ENCODE measurements at places on chromosomes 13 and 19.

- no peak for DNase-seq
Measured at GRCh38 chr19:30708416-30709178, 336.4 kb downstream of the ZNF536 start.

- no peak for DNase-seq
Measured at GRCh38 chr13:107554460-107554859, 660.9 kb downstream of the LIG4 start.

DNA sequence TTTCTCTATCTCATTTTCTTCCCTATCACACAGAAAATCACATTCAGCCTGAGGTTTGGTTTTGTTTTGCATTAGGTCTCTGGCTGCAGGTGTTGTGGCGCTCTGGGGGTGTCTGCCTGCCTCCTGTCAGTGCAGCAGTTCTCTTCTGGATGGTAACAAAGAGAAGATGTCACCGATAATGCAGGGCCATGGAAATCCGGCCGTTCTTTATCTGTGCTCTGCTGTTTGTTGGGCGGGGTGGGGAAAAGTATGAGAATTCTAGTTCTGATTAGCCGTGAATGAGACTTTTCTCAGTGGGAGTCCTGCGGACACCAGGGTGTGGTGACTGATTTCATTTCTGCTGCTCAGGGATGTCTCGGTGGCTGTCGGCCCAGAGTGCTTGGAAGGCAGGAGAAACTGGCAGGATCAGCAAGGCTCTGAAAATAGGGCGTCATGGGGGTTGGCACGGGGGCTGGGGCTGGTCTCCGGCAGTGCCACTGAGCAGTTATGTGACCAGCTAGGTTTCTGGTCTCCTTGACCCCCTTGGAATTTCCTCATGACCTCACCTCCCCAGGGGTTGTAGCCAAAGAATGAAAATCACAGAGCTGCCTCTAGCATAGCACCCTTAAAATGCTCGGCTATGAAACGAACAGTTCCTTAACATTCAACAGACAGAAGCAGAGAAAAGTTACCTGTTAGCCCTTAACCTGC, 5.0 kb downstream of the RNF113B start:
- peak; percentile 79 for DNase-seq

GRCh38 chr13:104796581-104796980, 1730.4 kb upstream of the SLC10A2 start:
- no peak for DNase-seq

DNA sequence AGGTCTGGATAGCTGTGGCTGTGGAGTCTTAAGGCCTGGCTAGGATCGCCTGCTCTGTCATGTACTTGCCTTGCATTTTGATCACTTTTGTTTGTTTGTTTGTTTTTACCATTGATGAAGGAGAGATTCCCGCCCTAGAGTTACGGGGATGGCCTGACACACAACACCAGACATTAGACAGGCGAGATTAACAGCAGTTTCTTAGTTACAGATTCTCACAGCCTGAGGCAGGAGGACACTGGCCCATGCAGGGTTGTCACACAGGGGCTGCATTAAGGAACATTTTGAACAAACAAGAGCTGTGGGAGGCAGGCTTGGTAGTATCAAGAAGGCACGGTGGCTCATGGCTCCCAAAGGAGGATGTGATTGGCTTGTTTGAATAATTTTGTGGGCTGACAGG, 291.8 kb downstream of the HS6ST3 start:
- no peak for DNase-seq

DNA sequence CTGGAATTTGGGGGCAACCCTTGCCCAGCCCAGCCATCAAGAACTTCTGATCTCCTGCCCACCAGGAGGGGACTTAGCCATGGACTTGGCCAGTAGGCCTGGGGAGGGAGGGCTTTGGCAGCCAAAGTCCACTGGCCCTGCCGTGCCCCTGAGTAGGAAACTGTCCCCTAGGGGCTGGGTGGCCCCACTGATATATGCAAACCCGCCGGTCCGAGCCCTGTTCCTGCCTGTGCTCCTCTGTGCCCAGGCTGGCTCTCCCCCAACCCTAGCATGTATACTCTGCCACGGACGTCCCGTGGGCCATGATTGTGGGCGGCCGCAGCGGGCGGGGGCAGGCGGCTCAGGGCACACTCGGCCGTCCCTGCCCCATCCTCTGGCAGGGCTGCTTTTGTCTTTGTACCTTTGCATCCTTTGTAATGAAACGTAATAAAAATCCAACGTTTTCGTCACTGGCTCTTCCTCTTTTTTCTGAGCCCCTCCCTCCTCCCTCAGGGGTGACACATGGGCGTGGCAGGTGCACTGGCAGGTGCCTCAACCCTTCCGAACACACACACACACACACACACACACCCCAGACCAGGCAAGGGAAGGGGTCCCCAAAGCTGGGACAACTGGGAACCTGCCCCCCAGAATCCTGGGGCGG, 9.1 kb downstream of the COMP start:
- DNase-seq: no peak

GRCh38 chr19:5091684-5092480, 123.0 kb downstream of the KDM4B start:
- no peak for DNase-seq

DNA sequence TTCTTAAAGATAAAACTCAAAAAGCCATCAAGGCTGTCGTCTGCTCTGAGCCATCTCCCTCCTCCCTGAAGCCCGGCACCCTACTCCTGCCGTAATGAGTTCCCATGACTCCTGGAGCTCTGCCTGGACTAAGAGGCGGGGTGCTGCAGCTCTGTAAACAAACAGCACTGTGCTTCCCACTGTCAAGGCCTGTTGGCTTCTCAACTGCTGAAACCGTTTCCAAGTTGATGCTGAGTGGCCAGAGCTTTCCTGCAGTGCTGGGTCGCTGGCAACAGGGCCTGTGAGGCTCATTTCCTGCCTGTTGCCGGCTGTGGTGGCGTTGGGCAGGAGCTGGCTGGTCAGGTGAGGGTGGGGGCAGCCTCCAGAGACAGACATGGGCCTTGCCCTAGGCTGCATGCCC, 26.7 kb upstream of the ISYNA1 start:
- peak; percentile 93 for DNase-seq

Measured in EH (cell line).